ENCODE measurements at places on chromosomes 7 and 10. TPM values are rescaled to one million over a fixed set of nuclear protein-coding genes. Genes with fewer than 3 reads are reported as not detected.
A peak's percentile ranks its signal among the peaks of the same experiment; 100 is the strongest.

Gene CXCL12
- total RNA-seq, result not detected

Gene SCRN1
- 2.1 TPM for total RNA-seq

- no peak for DNase-seq
Observed at GRCh38 chr7:75953931-75954330, 39.0 kb downstream of the POR start.

DNA sequence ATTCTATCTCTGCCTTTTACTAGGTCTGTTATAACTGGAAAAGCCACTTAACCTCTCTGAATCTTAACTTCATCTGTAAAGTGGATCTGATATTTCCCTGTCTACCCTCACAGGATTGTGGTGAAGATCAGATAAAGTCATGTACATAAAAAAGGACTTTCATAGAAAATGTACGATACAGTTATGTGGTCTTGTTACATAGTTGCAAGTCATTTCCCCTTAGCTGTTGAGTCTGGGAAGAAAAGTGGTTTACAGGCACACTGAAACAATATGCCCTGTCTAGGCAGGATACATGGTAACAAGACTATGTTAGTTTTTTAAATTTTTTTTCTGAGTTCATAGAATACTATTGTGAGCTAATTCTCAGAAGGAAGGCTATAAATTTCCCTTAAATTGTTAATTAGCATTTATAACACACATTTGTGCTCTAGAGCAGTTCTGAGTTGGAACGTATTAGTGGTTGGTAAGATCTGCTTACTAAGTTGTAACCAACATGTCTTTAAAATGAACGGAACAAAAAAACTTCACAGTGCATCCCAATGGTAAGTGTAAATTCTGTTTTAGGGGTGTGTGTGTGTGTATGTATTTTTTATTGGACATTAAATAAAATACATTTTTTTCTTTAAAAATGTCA is 7.1 kb upstream of the GSTO1 start:
- DNase-seq, result no peak

DNA sequence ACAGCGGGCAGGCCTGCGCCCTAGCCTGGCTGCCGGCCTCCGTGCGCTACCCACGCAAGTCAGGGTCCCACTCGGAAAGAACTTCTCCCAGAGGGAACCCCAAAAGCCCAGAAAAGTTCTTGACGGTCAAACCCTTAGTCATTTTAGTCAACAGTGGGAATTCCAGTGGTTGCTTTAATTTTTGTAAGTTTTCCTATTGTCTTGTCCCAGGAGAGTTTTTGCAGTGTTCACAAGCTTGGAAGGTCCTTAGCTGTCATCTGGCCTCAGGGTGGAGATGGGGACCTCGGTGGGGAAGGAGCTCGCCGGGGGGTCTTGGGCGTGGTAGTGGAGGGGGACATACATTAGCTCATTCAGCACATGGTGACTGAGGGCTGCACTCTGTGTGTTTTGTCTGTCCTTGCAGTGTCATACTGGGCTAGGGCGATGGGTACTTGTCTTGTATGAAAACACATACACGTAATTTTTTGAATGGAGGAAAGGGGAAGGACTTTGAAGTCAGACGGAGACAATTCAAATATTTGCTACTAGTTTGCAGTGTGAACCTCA is 736 bp downstream of the MINDY4 start:
- DNase-seq, result peak; percentile 23

All from activated naive CD4-positive, alpha-beta T cell treated with anti-CD3 and anti-CD28 coated beads, Interleukin-2, amount 50 U/mL, for 72 hours (primary cell).